ENCODE measurements at places on chromosomes 6 and 20.

- no peak for DNase-seq
These were observed 518 bp downstream of the PEX6 start for GRCh38 chr6:42978487-42978838.

DNA sequence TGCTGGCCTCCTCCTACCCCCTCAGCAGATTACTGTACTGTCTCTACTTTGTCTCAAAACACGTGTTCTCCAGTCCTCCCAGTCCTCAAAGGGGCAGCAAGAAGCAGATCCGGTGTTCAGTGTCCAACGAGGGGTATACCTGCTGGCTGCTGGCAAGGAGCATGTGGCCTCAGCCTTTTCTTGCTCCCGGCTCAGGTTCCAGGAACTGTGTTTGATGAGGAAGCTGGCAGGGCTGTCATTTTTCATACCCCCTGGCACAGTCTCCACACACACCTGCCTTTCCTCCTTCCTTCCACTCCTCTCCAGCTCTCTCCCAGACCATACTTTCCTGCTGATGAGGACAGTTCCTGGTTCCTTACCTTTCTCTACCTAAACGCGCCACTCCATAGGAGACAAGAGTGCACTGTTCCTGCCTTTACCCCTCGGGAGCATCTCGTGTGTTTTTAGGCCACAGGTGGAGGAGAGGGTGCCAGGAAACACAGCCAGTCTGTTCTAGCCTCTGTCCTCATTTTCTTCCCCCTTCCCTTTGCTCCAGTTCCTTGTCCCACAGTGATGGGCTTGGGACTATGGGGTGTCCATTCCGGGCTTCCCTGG is 77.2 kb downstream of the SSR1 start:
- peak; percentile 75 for DNase-seq

DNA sequence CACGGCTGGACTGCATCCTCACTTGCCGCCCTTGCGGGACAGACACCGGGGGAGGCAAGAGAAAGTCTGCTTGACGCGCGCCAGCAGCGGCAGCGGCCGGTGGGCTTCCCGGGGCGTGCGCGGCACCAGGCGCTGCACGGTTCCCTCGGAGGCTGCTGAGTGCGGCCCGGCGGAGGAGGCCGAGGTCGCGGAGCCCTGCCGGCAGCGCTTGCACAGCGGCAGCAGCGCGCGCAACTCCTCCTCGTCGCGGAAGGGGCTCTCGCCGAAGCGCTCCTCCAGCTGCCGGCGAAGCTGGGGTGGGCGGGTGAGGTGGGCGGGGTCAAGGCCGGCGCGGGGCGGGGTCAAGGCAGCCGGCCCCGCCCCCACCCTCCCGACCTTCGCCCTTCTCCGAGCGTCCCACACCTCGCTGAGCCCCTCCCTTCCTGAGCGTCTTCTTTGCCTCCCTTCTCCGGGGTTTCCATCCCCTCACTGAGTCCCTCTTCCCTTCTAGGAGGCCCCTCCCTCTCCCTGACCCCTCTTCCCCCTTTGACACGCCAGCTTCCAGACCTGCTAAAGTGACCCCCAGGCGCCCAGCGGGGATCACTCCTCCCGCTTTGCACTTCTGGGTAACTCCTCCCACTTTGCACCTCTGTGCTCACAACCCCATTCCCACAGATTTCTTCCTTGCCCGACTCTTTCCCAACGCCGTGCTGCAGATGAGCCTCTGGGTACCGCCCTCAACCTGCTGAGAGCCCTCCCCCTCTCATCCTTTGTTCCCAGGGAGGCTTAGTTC is 8.8 kb downstream of the DUSP15 start:
- DNase-seq, result peak; percentile 42

DNA sequence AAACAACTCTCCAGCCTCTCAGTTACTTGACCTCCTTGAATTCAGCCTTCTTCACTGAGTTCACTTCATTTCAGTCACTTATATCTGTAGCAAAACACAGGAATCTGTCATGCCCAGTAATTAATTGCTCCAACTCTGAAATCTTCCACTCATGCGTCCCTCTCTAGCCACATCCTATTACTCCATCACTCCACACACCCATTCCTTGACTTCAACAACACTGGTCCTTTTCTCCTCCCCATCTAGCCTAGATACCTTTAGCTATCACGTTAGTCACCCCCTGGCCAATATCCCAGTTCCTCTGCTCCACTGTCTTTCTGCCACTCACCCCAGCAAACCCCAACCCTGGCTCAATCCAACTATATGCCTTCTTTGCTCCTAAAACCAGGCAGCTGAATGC is 7.7 kb downstream of the ZHX3 start:
- no peak for DNase-seq

DNA sequence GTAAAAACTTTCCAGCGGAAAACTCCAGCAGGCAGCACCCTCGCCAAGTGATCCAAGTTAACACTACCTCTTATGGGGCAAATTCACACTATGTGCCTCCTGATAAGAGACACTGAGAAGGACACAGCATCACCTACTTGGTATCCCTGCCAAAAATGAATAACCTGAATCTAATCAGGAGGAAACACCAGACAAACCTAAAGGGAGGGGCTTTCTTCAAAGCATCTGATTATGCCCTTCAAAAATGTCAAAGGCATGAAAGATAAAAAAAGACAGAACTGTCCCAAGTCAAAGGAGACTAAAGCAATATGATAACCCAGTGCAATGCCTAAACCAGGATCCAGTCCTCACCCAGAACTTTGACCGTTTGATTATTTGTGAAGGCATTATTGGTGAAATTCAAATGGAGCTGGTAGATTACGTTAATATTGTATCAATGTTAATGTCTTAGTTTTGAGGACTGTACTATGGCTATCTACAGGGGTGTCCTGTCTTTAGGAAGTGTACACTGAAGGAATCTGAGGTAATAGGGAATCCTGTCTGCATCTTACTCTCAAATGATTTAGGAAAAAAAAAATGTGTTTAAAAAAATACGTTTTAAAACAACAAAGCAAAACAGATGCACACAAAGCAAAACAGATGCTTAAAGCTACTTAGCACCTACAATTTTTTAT is 8.3 kb downstream of the TBC1D7 start:
- no peak for DNase-seq

DNA sequence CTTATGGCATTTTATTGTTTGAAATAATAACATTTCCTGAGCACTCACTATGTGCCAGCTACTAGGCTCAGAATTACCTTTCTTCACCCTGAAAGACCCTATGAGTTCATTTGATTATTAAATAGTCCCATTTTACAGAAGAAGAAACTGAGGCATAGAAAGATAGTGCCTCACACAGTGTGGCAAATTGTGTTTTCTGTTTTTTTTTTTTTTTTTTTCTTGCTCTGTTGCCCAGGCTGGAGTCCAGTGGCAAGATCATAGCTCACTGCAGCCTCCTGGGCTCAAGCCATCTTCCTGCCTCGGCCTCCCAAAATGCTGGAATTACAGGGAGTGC is 59.7 kb upstream of the PTPN1 start:
- DNase-seq, result no peak

DNA sequence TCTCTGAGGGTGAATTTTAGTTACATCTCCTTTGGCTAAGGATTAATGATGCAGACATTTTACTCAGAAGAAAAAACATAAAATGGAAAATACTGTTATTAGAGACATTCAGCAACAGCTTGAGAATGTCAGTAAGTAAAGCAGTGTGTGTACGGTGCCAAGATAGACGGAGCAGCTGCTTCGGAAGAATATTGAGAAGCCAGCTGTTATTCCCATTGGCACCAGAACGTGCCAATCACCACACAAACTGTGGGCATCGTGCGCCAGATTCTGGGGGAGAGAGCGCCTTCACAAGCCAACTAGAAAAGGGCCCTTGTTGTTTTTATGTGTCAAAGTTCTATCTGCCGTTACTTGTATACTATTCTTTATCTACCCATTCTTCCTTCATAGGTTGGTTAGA is 163.4 kb downstream of the MTFR2 start:
- DNase-seq, result no peak

DNA sequence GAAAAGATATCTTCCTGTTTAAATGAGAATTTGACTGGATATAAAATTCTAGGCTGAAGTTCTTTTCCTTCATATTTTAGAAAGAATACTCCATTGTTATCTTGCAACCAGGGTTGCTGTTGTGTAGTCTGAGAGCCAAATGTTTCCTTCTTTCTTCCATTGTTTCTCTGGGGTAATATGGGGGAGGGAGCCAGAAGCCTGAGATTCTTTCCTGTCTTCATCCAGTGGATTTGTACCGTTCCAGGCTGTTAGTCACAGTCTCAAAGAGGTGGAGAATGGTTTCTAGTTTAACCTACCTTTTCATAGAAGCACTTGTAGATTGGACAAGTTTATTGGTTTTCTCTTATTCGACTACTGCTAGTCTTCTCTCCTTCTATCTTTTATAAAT is 6.1 kb upstream of the ULBP3 start:
- DNase-seq, result no peak

- DNase-seq, result no peak
These were observed 102.5 kb upstream of the ARG1 start for GRCh38 chr6:131470534-131470933.

DNA sequence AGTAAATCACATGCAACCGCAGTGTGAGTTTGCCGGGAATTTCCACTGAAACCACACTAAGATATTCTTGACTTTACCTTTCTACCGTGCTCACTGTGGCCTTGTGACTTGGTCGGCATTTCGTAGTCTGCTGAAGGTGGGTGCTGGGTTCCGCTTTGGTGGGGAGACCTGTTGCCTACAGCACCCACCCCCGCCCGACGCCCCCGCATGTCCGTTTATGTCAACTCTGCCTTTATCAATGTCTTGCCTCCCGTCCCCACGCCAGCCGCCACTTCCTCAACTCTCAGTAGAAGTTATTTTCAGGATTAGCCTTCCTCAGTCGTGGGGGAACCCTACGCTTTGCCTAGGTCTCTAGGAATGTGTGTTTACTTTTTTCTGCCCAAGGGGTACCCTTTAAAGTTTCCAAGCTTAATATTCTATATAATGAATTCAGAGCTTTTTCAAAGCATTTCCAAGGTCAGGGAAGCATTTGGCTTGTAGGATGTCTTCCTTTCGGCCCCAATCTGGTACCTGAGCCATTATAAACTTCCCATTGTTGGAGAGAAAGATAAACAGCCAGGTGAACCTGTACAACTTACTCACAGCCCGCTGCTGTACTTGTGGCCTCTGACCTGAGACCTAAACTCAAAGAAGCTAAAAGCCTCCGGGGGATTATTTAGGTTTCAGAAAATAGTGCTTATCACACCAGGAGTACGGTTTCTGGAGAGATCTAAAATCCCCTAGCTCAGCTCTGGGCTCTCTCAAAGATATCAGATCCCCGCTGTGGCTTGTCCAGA is 54.2 kb downstream of the TBC1D7 start:
- DNase-seq, result no peak

DNA sequence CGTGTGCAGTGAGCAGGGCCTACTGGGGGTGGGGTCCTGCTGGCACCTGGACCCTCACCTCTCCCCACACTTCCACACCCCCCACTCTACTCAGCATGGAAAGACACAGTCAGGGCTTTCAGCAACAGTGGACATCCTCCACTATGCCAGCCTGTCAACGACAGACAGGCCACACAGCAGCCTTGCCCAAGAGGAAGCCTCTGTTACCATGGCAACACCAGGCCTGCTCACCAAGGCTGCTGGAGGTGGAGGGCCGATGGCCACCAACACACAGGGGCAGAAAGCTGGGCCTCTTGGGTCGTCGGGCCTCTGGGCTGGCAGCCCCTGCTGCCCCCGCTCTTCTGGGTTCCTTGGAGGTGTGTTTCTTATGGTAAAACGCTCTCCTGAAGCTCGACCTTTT is 13.6 kb downstream of the BNIP5 start:
- no peak for DNase-seq

DNA sequence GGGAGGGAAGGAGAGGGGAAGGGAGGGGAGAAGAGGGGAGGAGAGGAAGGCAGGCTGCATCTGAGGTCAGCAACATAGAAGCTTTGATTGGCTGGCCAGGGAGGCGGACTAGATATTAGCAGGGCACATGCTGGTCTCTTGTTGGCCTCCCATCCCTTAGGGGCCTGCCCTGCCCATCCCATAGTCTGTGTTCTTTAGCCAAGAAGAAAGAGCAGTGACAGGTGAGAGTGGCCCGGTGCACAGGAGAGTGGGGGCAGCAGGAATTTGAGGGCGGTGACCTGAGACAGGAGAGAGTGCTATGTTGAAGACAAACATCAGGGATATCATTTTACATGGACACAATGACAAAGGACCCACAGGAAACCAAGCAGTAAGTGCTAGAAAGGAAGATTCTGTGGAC is 413.5 kb downstream of the SYNE1 start:
- DNase-seq, result no peak

DNA sequence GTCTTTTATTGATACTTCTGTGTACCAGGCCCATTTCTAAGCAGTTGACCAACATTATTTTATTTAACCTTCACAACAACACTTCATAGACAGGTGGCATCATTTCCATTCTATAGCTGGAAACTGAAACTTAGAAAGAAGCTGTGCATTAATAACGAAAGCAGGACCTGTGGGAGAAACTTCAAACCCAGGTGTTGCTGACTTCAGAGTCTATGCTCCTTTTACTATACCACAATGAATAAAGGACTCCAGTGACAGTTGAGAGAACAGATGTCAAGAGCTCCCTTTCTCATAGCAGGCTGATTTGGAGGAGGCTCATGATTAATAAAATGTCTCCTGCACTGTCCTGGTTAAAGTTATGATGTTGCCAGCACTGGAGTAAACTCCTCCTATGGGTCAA is 56.6 kb upstream of the POU3F2 start:
- no peak for DNase-seq

DNA sequence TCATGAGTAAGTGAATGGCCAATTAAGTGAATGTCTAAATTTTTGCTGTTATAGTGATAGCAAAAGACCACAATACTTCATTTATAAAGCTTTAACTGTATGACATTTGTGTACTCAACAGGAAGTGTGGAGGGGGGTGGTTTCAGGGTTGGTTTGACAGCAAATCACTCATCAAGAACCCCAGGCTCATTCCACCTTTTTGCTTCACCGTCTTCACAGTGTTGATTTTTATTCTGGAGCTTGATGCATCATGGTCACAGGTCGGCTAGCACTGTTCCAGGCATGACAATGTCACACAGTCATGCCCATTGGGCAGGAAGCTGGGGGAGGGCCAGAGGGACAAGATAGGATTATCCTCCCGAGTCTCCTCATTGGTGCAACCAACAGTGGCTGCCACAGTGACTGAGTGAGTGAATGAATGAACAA is 75.0 kb downstream of the MDGA1 start:
- DNase-seq, result no peak

- DNase-seq, result no peak
These were observed 606 bp upstream of the ULBP1 start for GRCh38 chr6:149963212-149963461.

- no peak for DNase-seq
These were observed 88.4 kb upstream of the CEP85L start for GRCh38 chr6:118739696-118740353.

DNA sequence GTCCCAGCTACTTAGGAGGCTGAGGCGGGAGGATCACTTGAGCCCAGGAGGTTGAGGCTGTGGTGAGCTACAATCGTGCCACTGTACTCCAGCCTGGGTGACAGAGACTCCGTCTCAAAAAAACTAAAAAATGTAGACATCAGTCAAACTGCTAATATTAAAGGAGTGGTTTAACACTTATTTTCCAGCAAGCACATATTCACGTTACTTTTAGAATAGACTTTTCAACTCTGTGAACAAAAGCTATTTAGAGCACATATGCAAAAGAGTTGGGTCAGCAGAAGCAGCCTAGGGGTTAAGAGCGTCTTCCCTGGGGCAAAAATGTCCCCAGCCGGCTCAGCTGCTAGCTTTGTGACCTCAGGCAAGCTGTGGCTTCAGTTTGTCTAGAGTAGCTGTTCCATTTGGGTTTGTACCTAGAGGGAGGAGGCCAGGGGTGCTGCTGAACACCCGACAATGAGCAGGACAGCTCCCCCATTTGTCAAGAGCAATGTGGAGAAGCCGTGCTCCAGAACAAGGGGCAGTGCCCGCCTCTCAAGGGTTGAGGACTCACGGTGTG is 62.5 kb upstream of the PTGIS start:
- no peak for DNase-seq
